ENCODE measurements at places on chromosomes 16 and 17. TPM values are rescaled to one million over a fixed set of nuclear protein-coding genes. Genes with fewer than 3 reads are reported as not detected.

MPG gene
- total RNA-seq: 161 TPM

KLHL10 gene
- under 0.01 TPM for total RNA-seq

NUP85 gene
- 31.1 TPM for total RNA-seq

RNF43 gene
- not detected for total RNA-seq

RPS2 gene
- total RNA-seq: 1,994 TPM

KCNJ2 gene
- 0.64 TPM for total RNA-seq

NETO2 gene
- 13.9 TPM for total RNA-seq

EVI2B gene
- total RNA-seq: under 0.01 TPM

GRCh38 chr16:52283018-52283417 is 263.9 kb downstream of the TOX3 start:
- DNase-seq: peak; percentile 46

GRCh38 chr16:54933281-54934011 is 2.8 kb downstream of the IRX5 start:
- DNase-seq: no peak

- no peak for DNase-seq
Observed at GRCh38 chr16:80287674-80288073, 253.1 kb upstream of the DYNLRB2 start.

DNA sequence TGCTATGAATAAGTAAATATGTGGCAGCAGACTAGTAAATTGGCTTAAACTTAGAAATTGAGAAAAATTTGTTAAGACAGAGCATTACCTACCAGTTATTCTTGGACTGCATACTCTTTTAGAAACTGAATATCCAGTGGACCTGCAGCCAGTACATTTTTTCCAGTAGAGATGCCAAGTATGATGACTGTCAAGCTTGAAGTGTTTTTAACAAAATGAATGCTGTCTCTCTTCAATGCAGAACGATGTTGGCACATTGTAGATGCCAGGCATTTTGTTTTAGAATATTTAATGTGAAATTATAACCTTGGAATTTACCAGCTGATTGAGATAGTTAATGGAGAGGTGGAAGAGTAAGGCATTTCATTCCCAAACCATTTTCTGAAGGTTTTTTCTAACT is 52.5 kb downstream of the NFAT5 start:
- no peak for DNase-seq

- peak; percentile 5 for DNase-seq
Observed at GRCh38 chr16:63890081-63890480, 1231.8 kb downstream of the CDH11 start.

GRCh38 chr17:68190495-68190894 is 57.3 kb upstream of the AMZ2 start:
- no peak for DNase-seq

DNA sequence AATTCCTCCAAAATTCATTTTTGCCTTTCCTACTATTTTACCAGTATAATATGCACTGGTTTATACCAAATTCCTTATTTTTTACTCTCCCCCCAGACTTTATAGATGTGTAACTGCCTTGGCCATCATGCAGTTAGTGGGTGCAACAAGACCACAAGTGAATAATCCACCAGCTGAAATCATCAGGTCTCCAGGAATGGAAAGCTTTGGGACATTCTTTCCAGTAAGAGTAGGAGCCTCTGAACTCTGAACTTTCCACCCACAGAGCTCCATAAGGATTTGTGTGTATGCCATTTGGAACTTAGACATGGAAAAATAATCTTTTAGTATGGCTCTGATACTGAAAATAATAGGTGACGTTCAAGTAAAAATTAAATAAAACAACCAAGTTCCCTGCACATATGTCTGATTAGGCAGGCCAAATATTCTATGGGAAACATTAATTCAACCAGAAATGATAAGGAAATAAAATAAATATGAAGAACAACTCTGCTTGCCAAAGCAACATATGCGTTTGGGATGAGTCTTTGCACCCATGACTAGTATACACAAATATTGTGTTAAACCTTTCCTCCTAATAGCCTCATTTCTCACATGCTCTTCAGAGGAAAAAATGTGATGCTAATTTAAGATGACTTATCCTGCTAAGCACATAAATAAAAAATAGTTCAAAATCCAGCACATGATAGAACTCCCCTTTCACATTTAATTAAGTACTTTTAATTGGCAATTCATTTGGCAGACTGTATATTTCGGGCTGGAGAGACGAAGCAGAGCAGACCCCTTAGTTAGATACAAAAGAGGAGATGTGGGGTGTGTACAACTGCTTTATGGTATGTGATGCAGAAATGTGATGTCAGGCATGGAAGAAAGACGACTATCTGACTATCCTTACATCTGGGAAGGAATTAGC is 11.6 kb upstream of the LYRM9 start:
- no peak for DNase-seq

DNA sequence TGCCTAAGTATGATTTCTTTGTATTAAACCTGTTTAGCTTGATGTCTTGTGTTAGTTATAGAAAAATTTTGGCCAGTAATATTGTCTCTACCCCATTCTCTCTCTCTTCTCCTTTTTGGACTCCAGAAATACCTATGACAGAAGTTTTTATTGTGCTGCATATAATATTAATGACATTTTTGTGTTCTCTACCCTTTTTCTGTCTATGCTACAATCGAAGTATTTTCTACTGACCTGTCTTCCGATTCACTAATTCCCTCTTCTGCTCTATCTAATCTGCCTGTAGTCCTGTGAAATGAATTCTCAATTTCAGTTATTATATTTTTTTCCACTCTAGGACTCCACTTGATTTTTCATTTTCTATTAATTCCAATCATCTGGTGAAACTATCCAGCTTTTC is 26.0 kb upstream of the TMEM92 start:
- no peak for DNase-seq

- DNase-seq: peak; percentile 72
Observed at GRCh38 chr17:59558039-59558438, 7.4 kb upstream of the DHX40 start.

DNA sequence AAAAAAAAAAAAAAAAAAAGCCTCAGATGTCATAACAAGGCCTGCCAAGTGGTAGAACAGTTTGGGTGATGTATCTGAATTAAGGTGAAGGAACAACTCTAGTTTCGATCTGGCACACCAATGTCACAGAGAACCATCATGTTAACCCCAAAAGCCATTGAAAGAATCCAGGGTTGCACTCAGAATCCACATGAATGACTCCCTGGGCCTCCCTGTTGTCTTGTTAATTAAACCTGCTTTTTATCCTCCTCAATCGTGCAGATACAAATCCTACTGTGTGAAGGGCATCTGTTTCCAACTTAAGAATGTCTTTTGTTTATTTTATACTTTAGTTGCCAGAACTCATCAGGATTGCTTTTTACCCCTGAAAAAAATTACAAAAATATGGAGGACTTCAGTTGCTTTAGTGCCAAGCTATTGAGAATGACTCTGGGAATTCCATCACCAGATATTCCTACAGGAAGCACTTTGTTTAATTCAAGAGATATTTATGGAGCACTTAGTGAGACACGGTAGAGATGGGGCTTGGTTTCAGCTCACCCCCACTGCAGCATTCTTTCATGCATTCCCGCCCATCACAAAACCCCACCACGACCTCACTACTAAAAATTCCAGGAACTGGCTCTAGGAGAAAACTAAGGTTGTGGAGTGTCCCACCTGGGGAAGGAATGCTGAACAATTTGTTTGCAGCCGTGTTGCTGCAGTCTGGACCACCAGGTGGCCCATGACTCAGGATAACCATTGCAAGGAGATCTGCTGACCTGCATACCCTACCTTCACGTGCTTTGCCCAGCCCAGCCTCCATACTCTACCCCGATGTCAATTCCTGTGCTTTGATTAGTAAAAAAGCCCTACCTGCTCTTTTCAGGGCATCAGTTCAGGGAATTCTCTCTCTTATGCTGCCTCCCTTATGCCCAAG is 63.8 kb upstream of the GPRC5B start:
- no peak for DNase-seq

GRCh38 chr16:12542818-12543699 is 260.6 kb downstream of the CPPED1 start:
- no peak for DNase-seq

DNA sequence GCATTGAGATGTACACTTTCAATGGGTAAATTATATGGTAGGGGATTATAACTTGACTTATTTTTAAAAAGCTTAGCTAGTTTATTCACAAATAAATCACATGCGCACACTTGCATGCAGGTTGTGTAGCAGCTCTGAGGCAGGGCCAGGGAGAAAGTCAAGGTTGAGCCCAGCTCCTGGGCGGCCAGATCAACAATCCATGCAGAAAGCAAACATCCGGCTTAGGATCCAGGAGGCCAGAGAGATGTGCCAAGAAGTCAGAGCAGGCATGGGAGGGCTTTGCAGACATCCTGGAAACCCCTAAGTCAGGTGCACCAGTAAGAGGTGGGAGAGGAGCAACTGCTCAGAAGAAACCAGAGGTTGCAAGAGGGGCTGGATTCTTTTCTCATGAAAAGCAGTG is 186.5 kb downstream of the AXIN2 start:
- no peak for DNase-seq

DNA sequence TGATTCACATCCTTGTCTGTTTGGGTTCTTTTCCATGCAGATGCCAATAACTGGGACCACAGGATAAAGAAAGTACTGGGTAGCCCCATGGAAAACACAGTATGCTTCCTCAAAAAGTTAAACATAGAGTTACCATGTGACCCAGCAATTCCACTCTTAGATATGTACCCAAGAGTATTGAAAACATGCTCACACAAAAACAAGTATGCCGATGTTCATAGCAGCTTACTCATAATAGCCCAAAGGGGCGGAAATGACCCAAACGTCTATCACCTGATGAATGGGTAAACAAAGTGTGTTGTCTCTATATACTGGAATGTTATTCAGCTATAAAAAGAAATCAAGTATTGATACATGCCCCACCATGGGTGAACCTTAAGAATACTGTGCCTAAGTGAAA is 55.4 kb downstream of the CYB5B start:
- DNase-seq: peak; percentile 56

GRCh38 chr16:12265108-12265507 is 288.6 kb downstream of the SNX29 start:
- DNase-seq: no peak

GRCh38 chr17:15262291-15263205 is 2.6 kb downstream of the PMP22 start:
- DNase-seq: peak; percentile 86

DNA sequence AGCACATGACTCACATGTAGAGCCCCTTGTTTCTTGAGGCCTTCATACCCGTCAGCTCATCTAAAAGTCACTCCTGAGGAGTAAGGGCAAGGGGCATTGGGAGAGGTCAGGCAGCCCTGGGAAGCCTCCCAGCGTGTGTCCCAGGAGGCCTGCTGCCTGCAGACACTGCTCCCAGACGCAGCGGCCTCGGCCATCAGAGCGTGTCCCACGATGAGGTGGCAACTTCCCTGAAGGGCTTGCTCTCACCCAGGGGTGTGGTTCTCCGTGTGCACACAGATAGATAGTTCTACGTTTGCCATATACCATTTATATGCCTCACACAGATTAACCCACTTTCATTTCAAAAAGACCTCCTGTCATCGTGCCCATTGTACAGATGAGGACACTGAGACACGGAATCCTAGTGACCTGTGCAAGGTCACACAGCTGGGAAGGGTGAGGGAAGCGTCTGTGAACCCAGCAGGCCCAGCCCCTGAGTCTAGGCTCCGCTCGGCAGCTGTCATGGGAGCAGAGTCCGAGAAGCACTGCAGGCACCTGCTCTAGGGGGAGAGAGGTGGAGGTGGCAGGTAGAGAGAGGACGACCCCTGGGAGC is 8.3 kb downstream of the TUBB3 start:
- DNase-seq: no peak

DNA sequence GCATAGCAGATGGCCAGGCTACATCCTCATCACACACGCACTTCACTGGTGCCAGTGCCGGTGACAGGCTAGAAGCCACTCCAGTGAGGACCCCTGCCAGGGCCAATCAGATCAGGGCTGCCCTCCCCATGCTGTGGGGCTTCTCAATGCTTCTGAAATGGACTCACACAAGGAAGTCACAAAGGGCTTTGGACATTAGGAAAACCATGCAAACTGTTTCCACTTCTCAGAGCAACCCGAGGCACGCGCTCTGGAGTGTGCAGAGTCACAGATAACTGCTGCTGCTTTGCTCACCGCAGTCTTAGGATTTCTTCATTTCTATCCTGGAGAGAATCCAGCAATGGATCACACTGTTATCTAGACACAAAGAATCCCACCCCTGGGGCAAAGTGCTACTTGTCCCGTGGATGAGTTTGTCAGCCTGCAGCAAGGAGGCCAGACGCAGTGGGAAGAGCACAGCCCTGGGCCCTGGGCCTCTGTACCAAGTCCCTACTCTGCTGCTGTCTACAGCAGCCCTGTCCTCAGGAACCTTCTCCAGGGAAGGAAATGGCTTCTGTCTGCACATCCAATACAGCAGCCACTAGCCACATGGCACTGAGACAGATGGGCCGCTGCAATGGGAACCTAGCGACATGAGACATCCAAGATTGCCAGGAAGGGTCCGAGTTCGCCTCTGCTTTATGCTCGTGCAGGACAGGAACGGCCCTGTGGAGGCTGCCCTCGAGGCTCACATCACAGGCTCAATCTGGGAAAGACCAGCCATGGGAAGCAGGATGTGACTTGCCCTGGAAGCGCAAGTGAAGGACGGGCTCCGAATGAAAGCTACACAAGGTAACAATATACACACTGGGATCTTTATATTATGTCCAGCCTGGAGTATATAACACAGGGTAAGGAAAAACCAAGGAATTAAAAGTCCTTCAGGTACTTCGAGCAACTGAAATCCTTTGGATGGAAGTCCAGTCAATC is 169.3 kb downstream of the ZFHX3 start:
- DNase-seq: peak; percentile 92

DNA sequence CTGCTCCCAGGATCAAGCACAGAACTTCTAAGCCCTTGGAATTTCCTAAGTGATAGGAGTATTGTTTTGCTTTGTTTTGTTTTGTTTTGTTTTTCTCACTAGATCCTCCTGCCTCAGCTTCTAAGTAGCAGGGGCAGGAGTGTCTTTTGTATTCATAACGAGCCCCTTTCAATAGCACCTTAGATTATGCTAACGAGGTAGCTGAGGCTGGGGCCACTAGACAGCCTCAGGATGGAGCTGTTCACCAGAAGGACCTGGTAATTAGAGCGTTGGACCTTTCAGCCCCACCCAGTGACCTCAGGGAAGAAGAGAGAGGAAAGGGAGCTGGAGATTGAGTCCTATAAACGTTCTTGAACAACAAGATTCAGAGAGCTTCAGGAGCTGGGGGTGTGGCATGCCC is 43.6 kb downstream of the IKZF3 start:
- DNase-seq: no peak

- peak; percentile 95 for DNase-seq
Observed at GRCh38 chr17:4969047-4969550, 1.5 kb upstream of the SPAG7 start.

- DNase-seq: no peak
Observed at GRCh38 chr17:40510328-40510648, 8.9 kb upstream of the TNS4 start.

DNA sequence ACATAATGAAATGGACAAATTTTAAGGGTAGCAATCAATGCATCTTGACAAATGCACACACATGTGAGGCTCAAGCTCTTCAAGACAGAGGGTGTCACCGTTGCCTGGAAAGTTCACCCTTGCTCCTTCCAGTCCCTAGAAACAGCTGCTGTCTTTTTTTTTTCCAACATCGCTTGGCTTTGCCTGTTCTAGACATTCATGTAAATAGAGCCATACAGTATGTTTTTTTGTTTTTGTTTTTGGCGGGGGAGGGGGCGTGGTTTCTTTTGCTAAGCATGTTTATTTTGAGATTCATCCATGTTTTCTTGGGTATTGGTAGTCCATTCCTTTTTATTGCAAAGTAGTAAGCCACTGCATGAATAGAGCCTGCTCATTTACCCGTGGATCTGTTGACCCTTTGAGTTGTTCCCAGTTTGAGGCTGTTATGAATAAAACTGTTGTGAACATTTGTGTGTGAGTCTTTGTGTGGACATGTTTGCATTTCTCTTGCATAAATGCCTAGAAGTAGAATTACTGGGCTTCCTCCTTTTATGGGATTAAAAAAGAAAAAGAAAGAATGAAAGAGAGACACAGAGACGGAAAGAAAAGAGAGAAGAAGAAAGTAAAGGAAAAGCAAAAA is 78.4 kb downstream of the NT5M start:
- no peak for DNase-seq
